ENCODE measurements at places on chromosomes 3 and 15.

GRCh38 chr3:120587332-120587975 is 8.7 kb upstream of the NDUFB4 start:
- DNase-seq = no peak

DNA sequence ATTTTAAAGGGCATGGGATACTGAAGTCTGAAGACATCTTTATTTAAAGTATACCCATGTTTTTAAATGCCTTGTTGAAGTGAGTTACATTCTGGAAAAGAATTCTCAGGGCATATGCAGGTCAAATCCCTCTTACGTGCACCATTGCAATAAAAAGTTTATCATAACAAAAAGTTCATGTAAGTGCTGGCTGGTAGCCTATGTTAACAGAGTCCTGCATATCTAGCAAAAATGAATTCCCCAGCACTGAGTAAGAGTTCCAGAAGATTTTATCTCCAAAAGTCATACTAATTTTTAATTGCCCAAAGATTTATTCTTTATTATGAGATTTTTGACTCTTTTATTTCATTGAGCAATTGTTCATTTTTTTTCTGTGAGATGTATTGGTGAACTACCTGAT is 104.7 kb upstream of the ROBO1 start:
- no peak for DNase-seq

- no peak for DNase-seq
Observed at GRCh38 chr3:48107227-48107626, 81.0 kb downstream of the CDC25A start.

- peak; percentile 22 for DNase-seq
Observed at GRCh38 chr3:156160647-156161046, 40.3 kb downstream of the KCNAB1 start.

DNA sequence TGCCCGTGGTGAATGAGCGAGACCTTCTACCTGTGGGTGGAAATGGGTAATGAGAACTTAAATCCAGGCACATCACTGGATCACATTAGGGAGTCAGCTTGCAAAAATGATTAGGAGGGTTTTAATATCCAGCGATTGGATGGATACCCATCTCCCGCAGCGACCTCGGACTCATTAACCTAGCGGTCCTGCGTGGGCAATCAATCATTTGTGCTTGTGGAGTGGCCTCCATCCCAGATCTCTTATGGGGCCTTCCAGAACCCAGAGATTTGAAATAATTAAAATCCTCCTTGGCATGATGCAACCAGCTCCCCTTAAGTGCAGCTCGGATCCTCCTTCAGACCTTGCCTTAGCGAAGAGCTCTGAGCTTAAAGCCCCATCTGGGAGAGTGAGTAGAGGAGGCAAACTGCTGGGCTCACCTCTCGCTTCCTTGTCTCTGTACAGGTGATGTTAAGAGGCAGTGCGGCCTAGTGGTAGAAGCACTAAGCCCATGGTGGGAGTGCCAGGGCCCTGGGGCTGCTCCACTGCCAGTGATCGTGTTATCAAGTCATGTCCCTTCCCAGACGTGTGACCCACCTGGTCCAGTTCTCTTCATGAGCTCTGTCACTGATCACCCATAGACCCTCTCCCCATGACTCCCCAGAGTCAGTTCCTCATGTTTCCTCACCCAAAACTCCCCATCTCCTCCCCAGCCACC is 285.2 kb upstream of the TLE3 start:
- no peak for DNase-seq

GRCh38 chr3:88621586-88621985 is 471.8 kb downstream of the C3orf38 start:
- DNase-seq = no peak

DNA sequence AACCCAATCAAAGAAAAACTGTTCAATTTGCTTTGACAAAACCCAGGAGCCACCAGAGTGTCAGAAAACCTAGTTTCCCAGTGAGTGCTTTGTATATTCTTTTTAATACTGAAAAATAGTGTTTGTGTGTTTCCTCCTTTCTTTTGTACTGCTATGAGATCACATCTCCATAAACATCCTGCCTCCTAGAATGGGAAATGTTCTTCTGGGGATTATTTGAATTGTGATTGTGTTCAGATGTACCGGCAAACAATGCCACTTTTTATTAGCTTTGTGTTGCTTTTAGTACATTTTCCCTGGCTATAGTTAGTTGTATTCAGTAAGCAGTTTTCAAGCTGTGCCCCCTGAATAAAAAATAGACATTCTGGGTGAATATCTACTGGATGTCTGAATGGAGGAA is 148.0 kb upstream of the NR2E3 start:
- no peak for DNase-seq

DNA sequence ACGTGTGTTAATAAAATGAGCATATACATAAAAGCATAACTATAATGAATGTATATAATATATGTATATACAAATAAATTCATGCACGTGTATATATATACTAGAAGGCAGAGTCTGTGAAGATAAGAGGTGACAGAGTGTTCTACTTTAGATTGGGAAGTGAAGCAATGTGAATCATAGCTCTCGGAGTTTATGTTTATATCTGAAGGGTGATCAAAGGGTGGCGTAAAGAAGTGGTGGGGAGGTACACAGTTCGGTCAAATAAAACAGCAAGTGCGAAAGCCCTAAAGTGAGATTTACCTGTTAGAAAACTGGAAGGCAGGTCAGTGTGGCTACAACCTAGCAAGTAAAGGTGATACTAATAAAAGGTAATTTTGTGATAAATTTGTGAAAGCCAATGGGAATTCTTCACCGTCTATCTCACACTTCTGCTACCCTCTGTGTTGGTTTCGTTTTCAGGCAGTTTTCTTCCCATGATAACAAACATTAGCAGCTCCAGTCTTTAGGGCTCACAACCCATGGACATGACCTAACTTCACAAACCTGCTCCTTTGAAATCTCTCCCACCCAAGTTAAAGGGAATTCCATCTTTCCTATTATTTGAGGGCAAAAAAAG is 46.7 kb upstream of the BCHE start:
- no peak for DNase-seq

- no peak for DNase-seq
Observed at GRCh38 chr15:57551715-57552677, 39.7 kb upstream of the MYZAP start.

DNA sequence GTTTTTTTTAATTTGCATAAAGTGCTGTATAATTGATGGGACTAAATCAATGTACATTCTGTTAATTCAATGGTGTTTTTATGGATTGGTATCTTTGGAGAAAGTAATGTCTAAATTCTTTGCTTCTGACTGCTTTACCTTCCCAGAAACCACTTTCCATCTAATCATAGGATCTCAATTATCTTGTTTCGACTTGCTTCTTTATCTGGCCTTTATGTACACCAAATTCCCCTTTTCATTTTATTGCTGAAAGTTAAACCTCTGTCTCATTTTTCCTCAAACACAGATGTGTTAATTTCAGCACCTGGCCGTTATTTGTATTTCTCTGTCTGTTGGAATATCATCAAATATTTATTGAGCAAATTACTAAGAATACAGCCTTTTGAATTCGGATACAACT is 287.3 kb upstream of the GBE1 start:
- DNase-seq = no peak

- DNase-seq = no peak
Observed at GRCh38 chr3:188043891-188044290, 110.1 kb upstream of the LPP start.

- DNase-seq = no peak
Observed at GRCh38 chr15:33720952-33721351, 247.3 kb upstream of the CHRM5 start.

- DNase-seq = no peak
Observed at GRCh38 chr3:30640851-30641250, 34.5 kb downstream of the TGFBR2 start.

- no peak for DNase-seq
Observed at GRCh38 chr3:10926811-10927521, 65.6 kb upstream of the SLC6A1 start.

DNA sequence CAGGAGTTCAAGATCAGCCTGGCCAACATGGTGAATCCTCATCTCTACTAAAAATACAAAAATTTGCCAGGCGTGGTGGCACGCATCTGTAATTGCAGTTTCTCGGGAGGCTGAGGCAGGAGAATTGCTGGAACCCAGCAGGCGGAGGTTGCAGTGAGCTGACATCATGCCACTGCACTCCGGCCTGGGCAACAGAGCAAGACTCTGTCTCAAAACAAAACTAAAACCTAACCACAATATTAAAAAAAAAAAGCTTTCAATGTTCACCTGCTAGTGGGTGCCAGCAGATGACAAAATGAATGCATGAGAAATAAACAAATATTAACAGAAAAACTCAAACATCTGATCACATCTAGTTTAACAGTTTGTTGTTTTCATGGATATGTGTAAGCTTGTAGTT is 9.0 kb downstream of the SLC24A1 start:
- no peak for DNase-seq

DNA sequence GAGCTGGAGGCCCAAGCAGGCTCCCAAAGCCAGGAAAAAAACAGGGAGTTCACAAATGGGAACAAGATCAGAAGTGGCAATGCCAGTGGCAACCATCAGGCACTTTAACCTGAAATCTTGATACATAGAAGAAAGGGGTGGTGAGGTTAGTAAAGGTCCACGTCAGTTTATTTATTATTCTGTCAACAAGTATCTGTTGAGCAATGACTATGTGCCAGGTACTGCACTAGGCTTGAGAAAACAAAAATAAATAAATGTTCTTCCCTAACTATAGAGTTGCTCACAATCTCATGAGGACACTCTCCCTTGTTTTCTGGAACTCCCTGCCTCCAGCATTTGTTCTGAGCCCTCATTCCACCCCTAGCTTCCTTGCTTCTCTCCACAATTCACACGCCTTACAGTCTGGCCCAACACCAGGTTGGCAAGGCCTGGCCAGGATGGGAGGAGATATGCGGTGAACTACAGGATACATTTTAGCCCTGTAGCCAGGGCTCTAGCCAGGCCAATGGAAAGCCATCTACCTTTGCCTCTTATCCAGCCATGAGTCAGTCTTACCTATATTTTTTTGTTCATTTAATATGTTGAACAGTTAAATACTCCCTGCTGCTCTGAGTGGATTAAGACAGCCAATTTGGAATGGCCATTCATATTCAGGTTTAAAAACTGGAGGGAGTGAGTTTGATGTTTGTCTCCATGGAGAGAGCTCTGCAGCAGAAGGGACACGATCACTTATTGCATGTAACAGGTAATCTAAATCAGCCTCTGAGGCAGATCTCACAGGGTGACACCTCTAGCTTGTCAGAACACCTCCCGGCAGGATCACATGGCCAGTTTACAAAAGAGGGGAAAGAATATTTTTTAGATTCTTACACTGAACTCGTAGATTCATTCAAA is 161.9 kb upstream of the ATP11B start:
- DNase-seq = no peak

GRCh38 chr3:197593046-197593380 is 37.2 kb upstream of the BDH1 start:
- DNase-seq = no peak

- no peak for DNase-seq
Observed at GRCh38 chr3:52704611-52705437, 767 bp downstream of the GLT8D1 start.

DNA sequence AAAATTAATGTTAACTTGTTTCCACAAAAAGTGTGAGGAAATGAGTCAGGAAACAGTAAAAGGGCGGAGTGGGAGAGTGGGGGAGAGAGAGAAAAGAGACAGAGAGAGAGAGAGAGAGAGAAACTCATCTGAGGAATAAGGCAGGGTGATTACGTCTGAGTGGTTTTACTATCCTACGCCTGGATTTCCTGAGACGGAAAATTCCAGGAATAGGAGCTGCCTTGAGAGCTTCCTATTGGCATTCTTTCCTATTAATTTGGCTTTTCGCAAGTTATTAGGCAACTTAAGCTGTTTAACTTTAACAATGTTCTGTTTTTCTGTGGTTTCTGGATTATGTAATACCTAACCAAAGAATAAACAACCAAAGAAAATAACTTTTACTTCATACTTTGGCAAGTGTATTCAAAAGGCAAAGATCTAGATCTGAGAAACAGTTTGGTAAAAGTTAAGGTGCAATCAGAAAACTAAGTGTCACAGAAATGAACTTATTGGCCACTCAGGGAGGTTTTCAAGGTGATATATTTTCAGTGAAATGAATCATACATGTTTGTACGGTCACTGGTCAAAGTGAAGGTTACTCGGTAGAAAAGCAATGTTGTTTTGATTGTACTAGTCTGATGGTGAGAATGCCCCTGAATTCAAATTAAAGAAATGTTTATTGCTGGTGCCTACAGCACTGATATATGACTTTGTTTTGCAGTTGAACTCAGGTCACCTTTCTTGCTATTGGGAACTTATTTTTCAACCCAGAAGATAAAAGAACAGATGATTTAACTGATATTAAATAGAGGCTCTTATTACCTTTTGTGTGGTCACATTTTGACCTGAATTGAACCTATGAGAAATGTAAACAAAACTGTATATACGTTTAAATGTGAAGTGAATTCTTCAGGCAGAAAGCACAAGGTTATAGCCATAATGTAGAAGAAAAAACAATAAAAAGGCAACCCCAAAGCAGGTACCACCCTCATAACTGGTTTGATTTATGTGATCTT is 39.9 kb upstream of the TNFSF10 start:
- peak; percentile 14 for DNase-seq

DNA sequence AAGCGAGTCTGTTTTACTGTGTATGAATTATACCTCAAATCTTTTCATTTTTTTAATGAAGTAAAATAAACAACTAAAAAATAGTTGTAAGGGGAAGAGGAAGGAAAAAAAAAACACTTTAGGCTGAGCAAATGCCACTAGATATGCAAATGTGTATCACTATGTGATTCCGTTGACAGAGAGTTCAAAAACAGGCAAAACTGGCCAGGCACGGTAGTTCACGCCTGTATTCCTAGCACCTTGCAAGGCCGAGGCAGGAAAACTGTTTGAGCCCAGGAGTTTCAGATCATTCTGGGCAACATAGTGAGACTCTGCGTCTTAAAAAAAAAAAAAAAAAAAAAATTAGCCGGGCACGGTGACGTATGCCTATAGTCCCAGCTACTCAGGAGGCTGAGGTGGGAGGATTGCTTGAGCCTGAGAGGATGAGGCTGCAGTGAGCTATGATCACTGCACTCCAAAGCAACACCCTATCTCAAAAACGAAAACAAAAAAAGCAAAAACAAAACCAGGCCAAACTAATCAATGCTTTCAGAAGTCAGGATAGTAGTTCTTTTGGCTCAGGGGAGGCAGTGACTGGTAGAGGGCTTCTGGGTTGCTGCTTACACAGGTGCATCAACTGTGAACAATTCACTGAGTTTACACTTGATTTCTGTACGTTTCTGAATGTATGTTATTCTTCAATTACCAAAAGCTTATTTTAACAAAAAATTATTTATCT is 7.4 kb downstream of the PRC1 start:
- DNase-seq = no peak

DNA sequence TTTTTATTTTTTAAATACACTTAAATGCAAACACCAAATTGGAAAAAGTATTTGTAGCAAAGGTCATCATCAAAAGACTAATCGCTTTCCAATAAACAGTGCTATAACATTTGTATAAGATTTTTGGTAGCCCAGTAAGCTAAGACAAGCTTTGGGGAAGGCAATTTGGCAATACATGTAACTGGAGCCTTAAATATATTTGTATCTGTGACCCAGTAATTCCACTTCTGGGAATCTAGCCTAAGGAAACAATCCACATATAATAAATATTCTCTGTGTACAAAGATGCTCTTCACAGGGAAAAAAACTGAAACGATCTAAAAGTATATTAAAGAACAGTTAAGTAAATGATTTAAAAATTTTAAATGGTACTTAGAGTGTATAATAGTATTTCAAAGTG is 65.5 kb upstream of the TJP1 start:
- no peak for DNase-seq

GRCh38 chr3:125611908-125612307 is 16.6 kb upstream of the OSBPL11 start:
- DNase-seq = no peak
